IPS DF 6.9 (cell line): ENCODE measurements at places on chromosomes 6 and 20.

DNA sequence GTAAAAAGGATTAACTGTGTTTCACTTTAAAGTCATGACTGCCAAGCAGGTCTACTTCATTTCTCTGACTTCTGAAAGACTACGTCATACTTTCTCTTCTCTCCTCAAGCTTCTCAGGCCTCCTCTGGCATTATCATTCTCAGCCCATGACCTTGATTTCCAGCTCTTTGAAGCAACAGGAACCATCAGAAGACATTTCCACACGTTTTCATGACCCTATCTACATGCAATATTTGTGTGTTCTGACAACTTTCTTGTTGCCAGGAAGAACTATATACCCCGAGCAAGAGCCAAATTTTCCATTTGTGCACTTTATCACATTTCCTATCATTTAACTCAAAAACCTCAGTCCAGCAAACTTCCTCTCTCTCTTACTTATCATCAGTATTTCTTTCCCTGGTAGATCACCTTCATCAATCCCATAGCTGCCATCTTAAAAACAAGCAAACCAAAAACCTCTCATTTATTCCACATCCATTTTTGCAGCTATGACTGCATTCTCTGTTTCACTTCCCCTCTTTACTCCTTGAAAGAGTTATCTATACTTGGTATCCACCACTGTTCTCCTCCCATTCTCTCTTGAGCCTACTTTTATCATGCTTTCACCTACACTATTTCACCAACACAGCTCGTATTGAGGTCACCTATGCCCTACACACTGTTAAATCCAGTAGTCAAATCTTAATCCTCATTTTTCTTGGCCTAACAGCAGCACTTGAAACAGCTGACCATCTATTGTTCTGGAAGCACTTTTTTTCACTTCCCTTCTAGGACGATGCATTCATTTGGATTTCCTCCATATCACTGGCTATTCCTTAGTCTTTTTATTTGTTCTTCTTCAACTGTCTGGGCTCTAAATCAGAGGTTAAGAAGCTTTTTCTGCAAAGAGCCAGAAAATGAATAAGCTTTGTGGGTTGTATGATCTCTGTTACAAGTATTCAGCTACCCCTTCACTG lies 47.1 kb downstream of the STX7 start:
- DNase-seq: no peak

DNA sequence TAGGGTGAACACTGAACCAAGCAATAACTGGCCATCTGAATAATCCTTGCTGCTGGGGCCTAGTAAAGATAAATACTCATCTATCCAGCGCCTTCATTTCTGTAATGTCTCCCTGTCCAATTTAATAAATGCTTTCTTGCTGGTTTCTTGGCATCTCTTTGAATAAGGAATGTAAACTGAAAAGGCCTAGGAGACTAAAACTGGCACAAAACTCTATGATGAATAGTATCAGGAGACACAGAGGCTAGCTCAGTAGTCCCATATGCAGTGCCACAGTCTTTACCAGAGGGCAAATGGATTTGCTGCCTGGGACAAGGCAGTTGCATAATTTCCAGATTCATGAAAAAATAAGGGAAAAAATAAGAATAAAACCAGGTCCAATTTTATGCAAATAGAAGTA lies 324.4 kb downstream of the CENPW start:
- no peak for DNase-seq

GRCh38 chr6:11645016-11645415 lies 107.5 kb downstream of the TMEM170B start:
- DNase-seq: no peak

- no peak for DNase-seq
These were observed 327.3 kb upstream of the RNF24 start for GRCh38 chr20:4342609-4343008.

GRCh38 chr20:50026746-50027575 lies 44.2 kb downstream of the SNAI1 start:
- no peak for DNase-seq

- no peak for DNase-seq
These were observed 757.5 kb upstream of the NRSN1 start for GRCh38 chr6:23368557-23368956.

GRCh38 chr6:34098045-34098936 lies 47.6 kb downstream of the GRM4 start:
- no peak for DNase-seq

- DNase-seq: no peak
These were observed 23.5 kb downstream of the CFAP206 start for GRCh38 chr6:87431263-87431662.

- DNase-seq: no peak
These were observed 6.2 kb downstream of the DYNLT1 start for GRCh38 chr6:158638324-158638854.

DNA sequence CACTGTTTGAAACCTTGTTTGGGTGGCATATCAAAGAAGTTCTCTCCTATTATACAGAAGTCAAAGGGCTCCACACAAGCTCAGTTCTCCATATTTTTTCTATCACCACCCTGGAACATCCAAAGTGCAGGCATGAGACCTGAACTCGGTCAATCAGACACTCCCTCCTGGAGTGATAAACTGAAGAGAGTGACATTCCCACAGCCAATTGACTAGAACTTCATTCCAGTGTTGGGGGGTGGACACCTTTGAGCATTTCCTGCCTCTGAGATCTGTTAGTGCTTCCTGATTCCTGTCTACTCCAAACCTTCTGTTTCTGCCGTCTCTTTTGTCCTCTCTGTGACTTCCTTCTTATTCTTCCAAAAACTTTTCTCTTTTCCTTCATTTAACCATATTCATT lies 220.7 kb upstream of the NOX3 start:
- DNase-seq: no peak

GRCh38 chr6:33905071-33905609 lies 101.3 kb upstream of the MLN start:
- no peak for DNase-seq

- no peak for DNase-seq
These were observed 199.2 kb upstream of the PMEPA1 start for GRCh38 chr20:57908704-57909630.

DNA sequence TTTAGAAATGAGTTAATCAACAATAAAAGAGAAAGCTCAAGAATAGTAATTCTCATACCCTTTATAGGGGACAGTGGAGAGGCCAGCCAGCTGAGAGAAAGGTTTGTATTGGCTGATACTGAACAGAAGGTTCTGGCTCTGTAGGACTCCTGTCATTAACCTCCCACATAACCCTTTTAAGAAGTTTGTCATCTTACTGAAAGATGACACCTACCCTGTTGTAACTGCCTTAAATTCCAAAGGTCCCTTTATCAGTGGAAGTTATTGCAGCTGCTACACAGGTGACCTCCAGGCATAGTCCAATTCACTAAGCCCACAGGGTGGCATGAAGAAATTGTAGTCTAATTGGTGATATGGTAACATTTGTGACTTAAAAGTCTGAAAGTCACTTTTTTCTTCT lies 790.1 kb downstream of the TENT5A start:
- no peak for DNase-seq

GRCh38 chr6:108619431-108620197 lies 58.9 kb downstream of the FOXO3 start:
- no peak for DNase-seq

GRCh38 chr20:35582131-35582530 lies 33.5 kb upstream of the SPAG4 start:
- DNase-seq: no peak

DNA sequence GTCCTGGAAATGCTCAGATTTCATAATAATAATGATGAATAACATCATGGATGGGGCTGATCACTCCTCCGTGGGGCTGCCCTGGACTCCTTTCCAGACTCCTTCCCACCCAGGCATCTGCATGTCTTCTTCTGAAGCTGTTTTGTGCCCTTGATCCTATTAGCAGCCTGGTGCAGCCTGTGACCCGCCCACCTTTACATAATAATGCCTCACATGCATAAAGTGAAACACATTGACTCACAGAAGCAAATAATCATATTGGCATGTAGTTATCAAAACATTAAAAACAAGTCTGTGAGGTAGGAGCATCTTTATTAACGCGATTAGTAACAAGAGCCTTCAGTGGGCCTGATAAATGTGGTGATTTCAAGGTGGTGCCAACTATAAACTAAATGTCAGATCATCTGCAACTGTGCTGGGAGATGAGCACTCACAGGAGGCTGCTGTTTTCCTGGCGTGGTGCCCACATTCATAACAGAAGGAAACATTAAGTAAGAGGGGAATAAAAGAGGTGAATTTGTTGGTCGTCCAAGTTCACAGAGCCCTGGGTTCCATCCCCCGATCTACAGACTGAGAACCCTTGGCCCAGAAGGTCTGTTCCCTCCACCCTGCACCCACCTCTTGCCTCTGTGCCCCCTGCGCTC lies 344.7 kb downstream of the CDH4 start:
- DNase-seq: no peak

DNA sequence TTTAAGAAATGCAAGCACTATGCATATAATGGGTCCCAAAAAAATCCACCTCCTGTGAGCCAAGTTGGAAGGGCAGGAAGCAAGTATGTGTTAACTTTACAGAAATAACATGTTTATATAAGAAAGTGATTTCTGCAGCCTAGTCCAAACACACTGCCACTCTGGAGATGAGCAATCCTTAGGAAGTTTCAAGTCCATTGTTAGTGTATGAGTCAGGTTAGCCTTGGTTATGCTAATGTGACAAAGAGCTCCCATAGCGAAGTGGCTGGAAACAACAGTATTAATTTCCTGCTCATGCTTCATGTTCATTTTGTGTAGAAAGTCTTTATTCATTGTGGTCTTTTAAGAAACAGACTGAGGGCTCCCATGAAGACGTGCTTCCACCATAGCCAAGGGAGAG lies 121.4 kb downstream of the TBXT start:
- no peak for DNase-seq

DNA sequence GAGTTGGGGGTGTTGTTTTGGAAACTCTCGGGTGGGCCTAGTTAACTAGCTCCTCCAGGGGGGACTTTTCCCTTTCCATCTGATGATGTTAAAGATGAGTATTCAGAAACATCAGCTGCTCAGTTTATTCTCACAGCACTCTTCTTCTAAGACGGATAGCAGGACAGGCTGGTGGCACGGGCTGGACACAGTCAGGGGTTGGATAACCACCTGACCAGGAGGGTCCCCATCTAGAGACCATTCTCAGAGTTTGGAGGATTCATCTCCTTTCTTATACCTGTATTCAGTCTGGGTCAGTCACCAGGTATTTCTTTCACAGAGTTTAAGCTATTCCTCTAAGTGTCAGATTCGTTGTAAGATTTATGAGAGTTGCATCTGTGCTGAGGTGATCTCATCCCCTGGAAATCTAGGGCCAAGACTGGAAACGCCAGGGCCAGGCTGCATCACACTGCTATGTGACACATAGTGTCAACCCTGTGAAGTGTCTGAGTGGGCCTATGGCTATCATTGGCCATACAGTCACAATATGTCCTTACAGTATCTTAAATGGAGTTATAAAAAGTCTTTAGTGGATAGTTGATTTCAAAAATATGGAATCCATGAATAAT lies 111.7 kb downstream of the FAM50B start:
- no peak for DNase-seq

- no peak for DNase-seq
These were observed 65.8 kb downstream of the SYTL3 start for GRCh38 chr6:158715330-158716311.

DNA sequence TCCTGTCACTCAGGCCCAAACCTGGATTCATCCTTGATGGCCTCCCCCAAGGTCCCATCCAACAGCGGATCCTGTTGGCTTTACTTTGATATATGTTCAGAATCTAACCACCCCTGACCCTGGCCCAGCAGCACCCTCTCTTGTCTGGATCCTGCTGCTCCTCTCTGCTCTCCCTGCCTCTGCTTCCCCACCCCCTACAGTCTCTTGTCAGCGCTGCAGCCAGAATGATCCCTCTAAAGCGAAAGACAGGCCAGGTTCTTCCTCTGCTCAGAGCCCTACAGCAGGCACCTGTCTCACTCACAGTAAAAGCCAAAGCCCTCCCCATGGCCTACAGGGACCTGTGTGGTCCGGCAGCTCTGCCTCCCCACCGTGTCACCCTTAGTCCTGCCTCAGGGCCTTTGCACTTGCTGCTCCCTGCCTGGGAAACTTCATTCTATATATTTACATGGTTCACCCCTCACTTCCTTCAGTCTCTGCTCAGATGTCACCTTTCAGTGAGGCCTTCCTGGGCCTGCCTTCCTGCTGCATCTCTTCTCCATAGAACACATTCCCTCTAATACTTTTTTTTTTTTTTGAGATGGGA lies 37.4 kb upstream of the KCNB1 start:
- no peak for DNase-seq

- no peak for DNase-seq
These were observed 4.2 kb upstream of the ZC2HC1B start for GRCh38 chr6:143859891-143860660.

GRCh38 chr6:105713474-105714118 lies 310.7 kb upstream of the PREP start:
- no peak for DNase-seq

GRCh38 chr20:32339116-32339515 lies 19.0 kb upstream of the ASXL1 start:
- DNase-seq: no peak

DNA sequence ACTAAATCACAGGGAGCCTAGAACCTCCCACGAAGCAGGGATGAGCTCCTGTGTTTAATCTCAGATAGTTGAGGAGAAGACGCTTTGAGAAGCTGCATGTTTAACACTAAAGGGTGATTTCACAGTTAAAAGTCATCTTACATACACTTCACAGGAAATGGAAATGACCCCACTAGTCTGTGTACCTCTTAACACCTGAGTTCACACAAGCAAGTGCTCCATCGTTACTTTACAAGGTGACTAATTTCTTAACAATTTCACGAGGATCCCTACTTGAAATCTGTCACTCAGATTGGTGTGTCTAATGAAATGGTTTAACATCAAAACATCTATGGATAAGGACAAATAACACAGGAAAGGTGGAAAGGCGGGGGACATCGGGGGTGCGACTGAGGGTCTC lies 93.8 kb upstream of the RPS6KA2 start:
- no peak for DNase-seq

DNA sequence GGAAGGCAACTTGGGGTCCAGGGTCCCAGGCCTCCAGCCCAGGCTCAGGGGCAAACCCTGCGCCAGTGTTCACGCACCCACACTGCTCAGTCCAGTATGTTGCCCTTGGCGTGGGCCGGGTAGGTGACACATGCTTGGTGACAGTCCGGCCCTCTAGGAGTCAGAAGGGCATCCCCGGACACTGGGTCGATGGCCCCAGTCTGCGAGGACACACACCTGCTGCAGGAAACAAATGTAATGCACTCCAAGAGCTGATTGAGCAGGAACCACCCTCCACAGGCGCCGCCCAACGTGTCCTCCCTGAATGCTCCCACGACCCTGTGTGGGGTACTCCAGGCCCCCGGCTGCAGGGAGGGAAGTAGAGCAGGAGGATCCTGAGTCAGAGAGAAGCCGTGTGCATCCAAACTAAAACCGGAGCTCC lies 160.7 kb downstream of the DLL1 start:
- DNase-seq: no peak

DNA sequence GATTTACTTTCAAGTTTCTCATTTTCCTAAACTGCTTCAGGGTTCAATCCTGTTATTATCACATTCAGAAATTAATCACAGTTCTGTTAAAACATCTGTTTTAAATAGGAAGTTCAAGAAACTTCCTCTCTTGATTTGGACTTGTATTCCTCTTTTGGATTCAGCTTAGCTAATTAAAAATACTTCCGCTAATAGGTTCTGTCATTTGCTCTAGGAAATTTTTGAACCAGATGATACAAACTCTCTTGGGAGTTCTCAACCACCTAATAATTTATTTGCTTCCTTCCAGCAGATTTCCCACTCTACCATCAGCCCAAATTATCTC lies 15.9 kb upstream of the TMEM30A start:
- DNase-seq: no peak

GRCh38 chr20:53891306-53891894 lies 179.0 kb downstream of the BCAS1 start:
- no peak for DNase-seq
